T follicular helper cell (primary cell): ENCODE measurements at places on chromosomes 7 and 10.

DNA sequence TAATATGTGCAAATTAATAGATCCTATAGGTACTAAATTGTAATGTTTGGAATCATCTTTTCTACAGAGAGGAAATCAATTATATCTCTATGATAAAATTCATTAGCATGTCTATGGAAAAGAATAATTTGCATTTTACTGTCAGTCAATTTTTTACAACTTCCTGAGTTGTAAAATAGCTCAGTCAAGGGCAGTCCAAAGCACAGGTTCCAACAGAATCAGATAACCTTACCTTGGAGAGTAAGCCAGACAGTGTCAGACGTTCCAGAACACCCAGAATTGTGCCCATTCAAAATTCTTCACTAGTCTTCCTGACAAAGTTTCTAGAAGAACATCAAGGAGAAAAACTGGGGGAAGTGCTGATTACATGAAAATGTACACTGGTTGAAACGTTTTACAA, 31.1 kb upstream of the IMMP2L start:
- no peak for DNase-seq

GRCh38 chr7:45663167-45663921, 89.2 kb downstream of the ADCY1 start:
- DNase-seq: no peak

DNA sequence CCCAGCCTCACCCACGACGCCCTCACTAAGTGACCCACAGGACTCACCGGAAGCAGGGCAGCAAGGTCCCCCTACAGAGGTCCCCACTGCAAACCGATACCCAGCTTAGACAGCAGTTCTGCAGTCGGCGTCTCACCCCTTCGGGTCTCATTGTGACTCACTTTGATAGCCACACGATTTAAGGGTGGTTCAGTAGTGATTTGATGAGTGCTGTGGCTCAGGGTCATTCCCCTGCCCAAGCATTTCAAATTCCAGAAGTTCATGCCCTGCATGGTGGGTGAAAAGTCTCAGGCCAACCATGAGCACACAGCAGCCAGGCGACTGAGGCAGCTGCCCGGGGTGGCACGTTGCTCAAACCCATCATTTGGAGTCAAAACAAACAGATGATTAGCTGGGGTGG, 93.2 kb downstream of the EGFR start:
- no peak for DNase-seq

GRCh38 chr10:95350219-95350829, 59.5 kb upstream of the PDLIM1 start:
- no peak for DNase-seq

DNA sequence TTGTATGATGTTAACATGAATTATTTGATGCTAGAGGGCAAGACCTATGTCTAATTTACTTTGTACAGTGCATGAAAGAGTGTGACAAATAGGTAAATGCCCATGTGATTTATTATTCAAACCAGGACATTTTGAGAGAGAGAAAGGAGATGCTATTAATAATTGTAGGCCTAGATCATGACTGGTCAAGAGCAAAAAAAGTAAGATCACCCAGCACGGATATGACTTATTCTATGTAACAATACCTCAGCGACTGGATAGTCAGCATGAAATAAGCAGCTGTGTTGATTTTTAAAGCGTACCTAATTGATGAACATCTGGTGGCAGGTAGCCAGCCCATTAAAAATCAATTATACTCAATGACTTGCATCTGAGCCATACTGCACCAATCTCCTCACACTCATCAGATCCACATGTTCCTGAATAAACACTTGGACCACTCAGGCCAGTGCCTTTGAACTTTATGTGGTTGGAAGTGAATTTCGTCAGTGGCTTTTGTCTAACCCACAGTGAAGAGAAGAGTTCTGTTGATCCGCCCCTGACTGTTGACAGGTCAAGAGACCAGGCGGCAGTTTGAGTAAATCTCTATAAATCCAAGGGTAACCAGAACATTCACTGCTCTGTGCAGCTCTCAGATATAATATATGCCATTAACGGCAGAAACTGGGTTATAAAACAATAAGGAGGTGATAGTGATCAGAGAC, 435.3 kb downstream of the MDFIC start:
- DNase-seq: no peak

DNA sequence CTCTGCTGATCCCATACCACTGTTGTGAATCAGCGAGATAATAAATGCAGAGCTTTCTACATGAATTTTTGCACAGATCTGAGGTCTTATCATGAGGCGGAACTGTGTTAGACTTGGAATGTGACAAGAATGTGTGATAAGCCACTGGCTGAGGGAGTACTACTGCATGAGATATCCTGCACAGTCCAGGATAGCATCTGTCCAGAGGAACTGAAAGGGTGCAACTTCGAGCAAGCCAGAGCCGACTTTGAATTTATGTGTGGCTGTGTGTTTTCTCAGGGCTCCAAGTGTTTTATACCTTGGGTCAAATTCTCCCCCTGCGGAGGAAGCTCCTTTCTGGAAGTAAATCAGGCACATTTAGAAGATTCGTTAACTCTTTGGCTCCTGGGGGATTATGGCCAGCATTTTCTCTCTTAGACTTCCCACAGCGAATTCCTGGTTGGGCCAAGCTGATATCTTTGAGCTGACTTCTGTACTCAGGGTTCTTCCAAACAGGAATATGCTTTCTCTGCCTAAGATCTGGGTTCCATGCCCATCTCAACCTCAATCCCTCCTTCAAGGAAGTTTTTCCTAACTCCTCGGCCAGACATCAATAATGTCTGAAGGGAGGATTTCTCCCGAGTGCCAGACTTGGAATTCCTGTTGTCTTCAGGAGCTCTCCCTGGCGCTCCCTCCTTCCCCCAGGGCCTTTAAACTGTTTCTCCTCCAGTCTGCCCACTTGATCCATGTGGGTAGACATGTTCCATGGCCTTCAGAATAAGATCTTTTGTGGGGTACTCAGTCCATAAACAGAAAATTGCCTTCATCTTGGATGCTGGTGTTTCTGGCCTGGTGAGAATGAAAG, 2.5 kb upstream of the MEST start:
- DNase-seq: no peak

- no peak for DNase-seq
Observed at GRCh38 chr10:12382956-12383531, 33.7 kb downstream of the CAMK1D start.

DNA sequence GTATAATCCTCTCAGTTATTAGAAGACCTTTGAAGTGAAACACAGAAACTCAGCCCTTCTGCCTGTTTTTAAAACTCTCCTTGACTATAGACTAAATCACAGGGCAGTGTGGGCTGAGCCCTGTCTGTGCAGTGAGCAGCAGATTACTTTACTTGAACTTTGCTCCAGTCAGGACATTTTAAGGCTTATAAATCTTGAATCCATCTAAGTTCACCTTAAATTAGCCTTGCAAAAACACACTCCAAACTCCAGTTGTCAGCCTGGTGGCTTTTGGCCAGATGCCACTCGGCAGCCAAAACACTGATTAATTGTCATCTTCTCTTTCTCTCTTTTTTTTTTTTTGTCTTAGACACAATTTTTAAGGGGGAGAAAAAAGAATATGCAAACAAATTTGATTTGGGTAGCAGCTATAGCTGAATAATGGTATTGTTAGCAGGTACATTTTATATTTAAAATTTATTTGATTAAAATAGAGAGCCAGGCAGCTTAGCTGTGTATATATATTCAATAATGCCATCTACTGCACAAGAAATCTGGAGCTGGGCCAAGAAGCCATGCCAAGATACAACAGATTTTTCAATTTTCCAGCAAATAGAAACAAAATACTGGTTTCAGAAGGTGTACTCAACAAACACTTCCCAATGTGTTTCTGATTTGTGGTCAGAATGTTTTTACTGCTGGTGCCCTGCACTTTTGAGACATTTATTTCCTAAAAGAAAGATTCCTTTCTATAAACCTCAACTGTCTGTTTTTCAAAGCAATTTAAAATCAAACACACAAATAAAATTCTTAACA, 247.7 kb downstream of the TFEC start:
- no peak for DNase-seq

DNA sequence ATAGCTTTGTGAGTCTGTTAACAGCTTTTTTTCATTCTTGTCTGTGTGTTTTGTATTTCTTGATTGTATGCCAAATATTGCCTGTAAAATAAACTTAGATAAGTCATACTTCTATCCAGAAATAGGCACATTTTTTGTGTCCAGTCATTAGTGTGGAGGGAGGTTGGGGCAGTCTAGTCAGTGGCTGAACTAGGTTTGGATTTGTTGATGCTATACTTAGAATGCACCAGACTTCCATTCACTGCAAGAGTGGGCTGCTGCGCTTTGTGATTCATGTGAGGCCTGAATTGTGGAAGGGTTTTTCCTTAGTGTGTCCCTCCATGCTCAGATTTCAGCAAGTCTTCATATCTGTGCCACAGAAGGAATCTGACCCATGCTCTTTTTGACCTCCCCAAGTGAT, 50.0 kb downstream of the TRUB1 start:
- no peak for DNase-seq
